Caco-2 (cell line): ENCODE measurements at places on chromosomes 16 and 17. TPM values are rescaled to one million over a fixed set of nuclear protein-coding genes. Genes with fewer than 3 reads are reported as not detected.

DNA sequence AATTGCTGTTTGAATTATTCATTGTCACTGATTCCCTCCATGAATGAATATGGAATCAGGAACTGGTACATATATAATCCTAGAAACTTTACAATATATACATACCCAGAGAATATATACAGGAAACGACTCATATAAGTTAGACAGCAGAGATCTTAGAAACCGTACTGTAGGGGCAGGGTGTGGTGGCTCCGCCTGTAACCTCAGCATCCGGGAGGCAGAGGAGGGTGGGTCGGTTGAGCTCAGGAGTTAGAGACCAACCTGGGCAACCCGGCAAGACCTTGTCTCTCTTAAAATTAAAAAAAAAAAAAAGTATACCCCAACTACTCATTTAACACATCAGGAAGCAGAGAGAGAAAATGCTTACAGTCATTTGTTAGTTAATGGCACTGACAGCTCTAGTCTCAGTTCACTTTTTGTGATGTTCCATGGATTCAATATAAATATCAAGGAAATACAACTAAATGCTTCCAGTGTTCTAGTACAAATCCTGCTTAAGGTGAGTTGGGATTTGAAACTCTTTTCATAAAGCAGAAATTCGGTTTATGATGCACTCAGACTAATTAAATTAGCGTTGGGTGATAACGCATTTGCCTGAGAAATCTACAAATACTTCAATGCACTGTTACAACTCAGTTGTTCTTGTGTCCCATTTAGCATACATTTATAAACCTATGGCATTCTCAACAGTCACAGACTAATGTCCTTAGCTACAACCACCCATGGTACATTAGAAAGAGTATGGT is 5.6 kb downstream of the GLG1 start:
- peaks cover 10% of the 10 kb centered on the region; the same call in 1 of the 2 replicates for H3K4me1 ChIP-seq
- H3K27me3 ChIP-seq, result no peaks in the 10 kb centered on the region
- no peak overlapping the region for H3K4me3 ChIP-seq
- DNase-seq, result no peak
- no peak overlapping the region for H3K27ac ChIP-seq

DNA sequence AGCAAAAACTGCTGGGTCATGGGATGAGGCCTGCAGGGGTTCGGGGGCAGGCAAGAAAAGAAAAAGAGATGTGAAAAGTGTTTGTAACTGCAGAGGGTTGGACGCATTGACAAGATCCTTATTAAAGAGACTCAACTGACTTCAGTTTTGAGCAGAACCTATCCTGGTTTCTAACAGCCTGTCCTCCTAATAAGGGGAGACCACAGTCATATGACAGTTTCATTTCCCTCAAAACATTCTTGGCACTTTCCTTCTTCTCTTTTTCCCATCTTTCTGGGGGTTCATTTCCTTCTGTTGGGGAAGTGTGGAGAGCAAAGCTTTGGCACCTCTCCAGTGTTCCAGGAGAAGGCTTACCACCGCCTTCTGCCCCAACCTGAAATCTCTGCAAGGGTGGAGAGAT is 118.5 kb downstream of the MAF start:
- no peaks in the 10 kb centered on the region for H3K4me1 ChIP-seq
- no peak for DNase-seq
- no peaks in the 10 kb centered on the region for H3K36me3 ChIP-seq
- no peak overlapping the region for H3K27ac ChIP-seq
- H3K27me3 ChIP-seq, result no peaks in the 10 kb centered on the region

KRTAP4-6 gene
- not detected in 2 replicates for total RNA-seq

GRCh38 chr16:24255456-24256371 is at the start of gene CACNG3:
Gene CACNG3 (plus strand): TSS chr16:24256335. CDS start chr16:24256755, 420 bp downstream.
- H3K36me3 ChIP-seq, result no peaks in the 10 kb centered on the region
- no peak within 1 kb of the TSS for H3K27ac ChIP-seq
- peaks cover 3% of the 10 kb centered on the region; the same call in 1 of the 2 replicates for H3K4me1 ChIP-seq

- no peak overlapping the region for H3K27ac ChIP-seq
- H3K27me3 ChIP-seq, result no peaks in the 10 kb centered on the region
- H3K4me1 ChIP-seq, result no peaks in the 10 kb centered on the region
- H3K4me3 ChIP-seq, result no peak overlapping the region
- H3K36me3 ChIP-seq, result no peaks in the 10 kb centered on the region
These were observed 13.3 kb upstream of the PECAM1 start for GRCh38 chr17:64403881-64404460.

DNA sequence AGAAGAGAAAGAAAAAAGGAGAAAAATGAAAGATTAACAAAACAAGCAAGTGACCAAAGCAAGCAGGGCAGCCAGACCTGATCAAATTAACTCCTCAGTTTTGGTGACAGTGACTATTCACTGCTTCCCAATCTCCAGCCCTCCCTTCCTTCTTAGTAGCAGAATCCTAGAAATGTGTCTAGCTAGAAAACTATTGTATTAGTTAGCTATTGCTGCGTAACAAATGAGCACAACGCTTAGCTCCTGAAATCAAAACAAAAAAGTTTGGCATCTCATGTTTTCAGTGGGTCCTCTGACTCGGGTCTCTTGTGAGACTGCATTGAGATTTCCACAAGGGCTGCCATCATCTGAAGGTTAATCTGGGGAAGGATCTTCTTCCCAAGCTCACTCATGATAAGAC is 213.9 kb downstream of the PARN start:
- no peaks in the 10 kb centered on the region for H3K4me1 ChIP-seq
- H3K4me3 ChIP-seq, result no peak overlapping the region

CLTC gene
- total RNA-seq, result 289 and 302 TPM in 2 replicates

- H3K4me3 ChIP-seq, result no peak overlapping the region
- no peaks in the 10 kb centered on the region for H3K36me3 ChIP-seq
- peak; percentile 33 for DNase-seq
- peaks cover 48% of the 10 kb centered on the region for H3K4me1 ChIP-seq
- peak overlapping the region; percentile 81 for H3K27ac ChIP-seq
- no peaks in the 10 kb centered on the region for H3K27me3 ChIP-seq
These were observed 16.1 kb downstream of the CCR7 start for GRCh38 chr17:40548982-40549685.

HOXB7 gene
- total RNA-seq, result 23.7 and 28.2 TPM in 2 replicates

DNA sequence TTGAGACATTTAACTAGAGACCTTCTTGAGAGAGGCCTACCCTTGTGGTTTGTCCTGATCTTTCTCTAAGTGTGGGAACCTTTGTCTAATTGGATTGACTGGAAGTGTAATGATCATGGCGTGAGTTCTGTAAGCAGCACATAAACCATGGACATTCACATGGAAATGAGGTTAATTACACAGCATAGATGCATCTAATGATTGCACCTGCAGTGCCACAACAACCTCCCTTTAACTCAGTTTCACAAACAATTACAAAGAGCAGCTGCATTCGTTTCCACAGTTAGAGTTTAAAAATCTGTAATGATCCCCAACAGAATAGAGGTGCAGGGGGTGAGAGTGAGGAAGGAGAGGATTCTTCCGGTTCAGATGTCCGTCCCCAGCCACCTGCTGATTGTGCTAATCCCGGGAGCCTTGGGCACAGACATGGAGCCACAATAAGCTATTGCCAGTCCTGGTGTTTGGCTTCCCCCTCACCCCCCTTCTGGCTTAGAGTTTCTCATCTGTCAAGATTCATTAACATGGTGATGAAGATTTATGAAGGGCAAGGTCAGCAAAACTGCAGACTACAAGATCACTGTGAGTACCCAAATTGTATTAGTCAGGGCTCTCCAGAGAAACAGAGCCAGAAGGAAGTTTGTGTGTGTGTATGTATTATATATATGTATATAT is 659.2 kb upstream of the SOX9 start:
- DNase-seq, result no peak
- H3K4me1 ChIP-seq, result no peaks in the 10 kb centered on the region
- no peak overlapping the region for H3K4me3 ChIP-seq
- H3K27me3 ChIP-seq, result no peaks in the 10 kb centered on the region

GRCh38 chr16:2778630-2778958 is 1.5 kb upstream of the ELOB start:
- H3K36me3 ChIP-seq, result peaks cover 3% of the 10 kb centered on the region; the same call in 1 of the 2 replicates
- no peak for DNase-seq
- peaks cover 15% of the 10 kb centered on the region for H3K4me1 ChIP-seq
- H3K27me3 ChIP-seq, result no peaks in the 10 kb centered on the region
- no peak overlapping the region; the same call in 1 of the 2 replicates for H3K4me3 ChIP-seq

DNA sequence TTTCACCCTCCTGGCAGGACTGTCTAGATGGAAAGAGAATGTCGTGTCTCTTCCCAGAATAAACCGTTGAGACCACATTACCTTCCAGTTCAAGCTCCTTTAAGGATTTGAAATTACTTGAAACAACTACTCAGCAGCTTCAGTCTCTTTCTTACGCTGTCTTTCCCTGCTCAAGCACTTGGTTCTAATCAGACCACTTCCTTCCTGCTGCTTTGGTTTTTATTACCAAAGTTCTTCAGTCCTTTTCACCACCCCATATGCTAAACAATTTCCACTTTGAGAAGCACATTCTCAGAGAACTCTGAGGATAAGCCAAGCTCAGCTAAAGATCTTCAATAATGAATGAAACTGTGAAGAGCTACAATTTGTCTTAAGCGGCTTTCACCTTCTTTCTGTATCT is 105.4 kb downstream of the STX8 start:
- H3K4me1 ChIP-seq, result no peaks in the 10 kb centered on the region
- no peak overlapping the region for H3K27ac ChIP-seq
- no peaks in the 10 kb centered on the region for H3K27me3 ChIP-seq
- no peak overlapping the region for H3K4me3 ChIP-seq

DNA sequence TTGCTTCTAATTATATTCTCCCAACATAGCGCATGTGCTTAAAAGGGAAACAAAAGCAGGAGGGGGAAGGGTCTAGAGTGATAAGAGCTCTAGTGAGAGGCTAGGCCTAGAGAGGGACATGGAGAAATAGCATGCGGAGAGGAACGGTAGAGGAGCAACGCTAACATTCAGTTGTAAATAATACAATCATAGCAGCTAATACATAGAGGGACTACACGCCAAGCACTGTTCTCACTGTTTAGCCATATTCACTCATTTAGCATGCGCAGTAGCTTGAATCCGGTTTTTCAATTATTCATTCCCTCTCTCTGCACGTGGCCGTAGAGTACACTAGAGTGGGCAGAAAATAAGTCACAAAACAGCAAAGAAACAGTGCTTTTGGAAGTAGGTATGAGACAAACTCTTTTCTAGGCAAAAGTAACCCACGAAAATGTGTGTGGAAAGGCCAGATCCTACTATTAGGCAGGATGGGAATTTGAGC is 1.7 kb upstream of the ALOX12 start:
- no peak overlapping the region for H3K27ac ChIP-seq
- no peaks in the 10 kb centered on the region for H3K4me1 ChIP-seq
- DNase-seq, result no peak
- H3K27me3 ChIP-seq, result no peaks in the 10 kb centered on the region
- no peaks in the 10 kb centered on the region for H3K36me3 ChIP-seq

DNA sequence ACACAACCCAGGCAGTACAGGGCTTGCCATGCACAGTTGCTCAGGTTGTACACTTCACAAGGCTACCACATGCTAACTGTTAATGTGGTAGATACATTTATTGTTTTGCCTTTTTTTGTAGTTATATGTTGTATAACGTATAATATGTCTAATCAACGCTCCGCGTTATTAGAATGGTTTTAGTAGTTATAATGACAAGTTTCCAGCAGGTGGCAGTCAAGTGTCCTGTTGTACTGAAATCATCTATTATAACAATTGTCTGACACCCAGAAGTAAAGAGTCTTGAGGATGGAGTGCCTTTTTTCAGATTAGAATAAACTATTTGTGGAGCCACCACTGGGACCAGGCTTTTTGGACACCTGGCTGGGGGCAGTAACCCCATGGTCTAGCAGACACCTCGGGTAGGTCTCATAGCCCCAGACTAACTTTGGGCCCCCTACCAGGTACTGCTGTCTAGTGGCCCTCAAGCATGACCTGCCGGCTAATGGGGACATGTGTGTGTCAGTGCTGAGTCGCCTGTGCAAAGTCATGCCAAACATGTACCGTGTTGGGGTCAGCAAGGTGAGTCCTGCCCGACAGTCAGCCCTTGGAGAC is 32.8 kb downstream of the MYO15A start:
- peaks cover 5% of the 10 kb centered on the region for H3K4me1 ChIP-seq
- no peak overlapping the region for H3K27ac ChIP-seq
- no peak overlapping the region for H3K4me3 ChIP-seq
- no peaks in the 10 kb centered on the region for H3K27me3 ChIP-seq
- no peaks in the 10 kb centered on the region for H3K36me3 ChIP-seq
- peak; percentile 62 for DNase-seq

CCL1 gene
- total RNA-seq, result not detected in 2 replicates

DNA sequence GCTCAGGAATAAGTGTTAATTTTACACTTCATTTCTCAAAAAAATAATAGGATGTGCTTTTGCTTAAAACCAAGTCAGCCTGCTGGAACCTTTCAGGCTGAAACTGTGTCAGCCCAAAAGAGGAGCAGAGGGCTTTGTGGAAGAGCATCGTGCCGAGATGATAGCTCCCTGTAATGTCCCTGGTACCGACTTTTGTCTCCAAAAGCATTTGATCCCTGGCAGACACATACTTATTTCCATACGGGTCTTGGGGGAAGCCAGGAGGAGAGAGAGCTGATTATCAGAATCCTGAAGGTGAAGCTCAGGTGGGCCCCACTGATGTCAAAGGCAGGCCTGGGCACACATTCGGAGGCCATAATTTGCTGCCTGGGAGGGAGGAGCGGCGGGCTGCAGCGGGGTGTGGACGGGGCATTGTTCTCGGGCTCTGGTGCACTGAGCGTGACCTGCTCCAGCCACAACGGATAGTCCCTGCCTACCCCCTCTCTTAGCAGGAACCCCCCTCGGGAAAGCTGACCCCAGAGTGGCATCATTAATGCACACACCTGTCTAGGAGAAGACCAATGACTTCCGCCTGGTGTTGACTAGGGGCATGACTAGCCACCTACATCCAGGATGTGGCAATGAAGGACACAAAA is 155.9 kb downstream of the C16orf78 start:
- no peak overlapping the region for H3K27ac ChIP-seq
- H3K4me3 ChIP-seq, result no peak overlapping the region
- no peak for DNase-seq
- peaks cover 1% of the 10 kb centered on the region for H3K27me3 ChIP-seq
- H3K36me3 ChIP-seq, result no peaks in the 10 kb centered on the region
